ENCODE measurements at places on chromosomes 3 and 15.

DNA sequence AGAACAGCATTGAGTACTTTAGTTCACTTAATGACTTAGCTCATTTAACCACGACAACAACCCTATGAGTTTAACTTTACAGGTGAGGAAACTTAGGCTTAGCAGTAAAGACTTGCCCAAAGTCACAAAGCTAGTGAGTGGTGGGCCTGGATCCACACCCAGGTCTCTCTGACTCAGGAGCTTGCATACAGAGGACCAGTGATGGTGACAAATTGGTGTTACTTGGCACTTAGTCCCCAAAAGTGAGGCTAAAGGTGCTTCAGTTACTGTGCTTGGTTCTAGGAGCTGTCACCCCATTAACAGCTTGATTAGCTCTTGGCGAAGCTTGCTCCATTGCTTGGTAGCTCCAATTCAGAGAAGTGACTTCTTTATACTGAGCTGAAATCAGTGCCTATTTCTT lies 6.1 kb downstream of the CELF6 start:
- DNase-seq = no peak

DNA sequence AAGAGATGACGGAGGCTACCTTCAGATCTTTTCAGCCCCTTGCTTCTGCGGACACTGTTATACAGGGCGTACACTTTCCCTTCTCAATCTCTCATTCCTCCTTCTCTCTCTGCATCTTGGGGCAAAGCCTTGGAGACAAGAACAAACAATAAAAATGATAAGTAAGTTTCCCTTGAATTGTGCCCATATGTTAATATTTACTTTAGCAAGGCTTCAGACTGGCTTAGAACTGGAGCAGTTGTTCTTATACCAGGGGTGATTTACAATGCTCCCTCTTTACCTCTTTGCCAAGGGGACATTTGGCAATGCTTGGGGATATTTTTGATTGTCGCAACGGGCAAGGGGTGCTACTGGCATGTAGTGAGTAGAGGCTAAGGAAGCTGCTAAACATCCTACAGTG lies 29.4 kb downstream of the TIMMDC1 start:
- no peak for DNase-seq

DNA sequence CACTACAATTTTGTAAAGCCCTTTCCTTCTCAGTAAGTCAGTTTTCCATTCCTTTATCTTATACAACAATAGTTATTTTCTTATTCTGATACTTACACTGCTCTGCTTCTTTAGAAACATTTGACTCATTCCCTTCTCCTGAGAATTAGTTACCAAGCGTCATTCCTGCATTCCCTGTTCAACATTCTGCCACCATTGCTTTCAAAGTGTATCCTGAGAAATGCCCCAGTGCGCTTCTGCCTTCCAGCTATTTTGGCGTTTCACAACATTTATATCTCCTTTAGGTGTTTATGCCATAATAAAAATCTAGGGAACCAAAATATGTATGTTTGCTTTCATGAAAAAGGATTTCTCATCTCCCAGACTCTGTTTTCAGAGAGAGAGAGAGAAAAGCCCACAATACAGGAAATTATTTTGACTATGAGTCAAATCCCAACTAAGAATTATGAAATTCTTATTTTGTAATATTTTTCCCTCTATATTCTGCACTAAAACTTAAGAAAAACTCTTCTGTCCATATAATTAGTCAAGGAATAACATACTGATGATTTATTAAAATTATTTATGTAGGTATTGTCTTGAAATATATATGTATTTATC lies 118.2 kb upstream of the RAP2B start:
- no peak for DNase-seq

- DNase-seq = no peak
These were observed 55.9 kb upstream of the SYN2 start for GRCh38 chr3:11948331-11948730.

DNA sequence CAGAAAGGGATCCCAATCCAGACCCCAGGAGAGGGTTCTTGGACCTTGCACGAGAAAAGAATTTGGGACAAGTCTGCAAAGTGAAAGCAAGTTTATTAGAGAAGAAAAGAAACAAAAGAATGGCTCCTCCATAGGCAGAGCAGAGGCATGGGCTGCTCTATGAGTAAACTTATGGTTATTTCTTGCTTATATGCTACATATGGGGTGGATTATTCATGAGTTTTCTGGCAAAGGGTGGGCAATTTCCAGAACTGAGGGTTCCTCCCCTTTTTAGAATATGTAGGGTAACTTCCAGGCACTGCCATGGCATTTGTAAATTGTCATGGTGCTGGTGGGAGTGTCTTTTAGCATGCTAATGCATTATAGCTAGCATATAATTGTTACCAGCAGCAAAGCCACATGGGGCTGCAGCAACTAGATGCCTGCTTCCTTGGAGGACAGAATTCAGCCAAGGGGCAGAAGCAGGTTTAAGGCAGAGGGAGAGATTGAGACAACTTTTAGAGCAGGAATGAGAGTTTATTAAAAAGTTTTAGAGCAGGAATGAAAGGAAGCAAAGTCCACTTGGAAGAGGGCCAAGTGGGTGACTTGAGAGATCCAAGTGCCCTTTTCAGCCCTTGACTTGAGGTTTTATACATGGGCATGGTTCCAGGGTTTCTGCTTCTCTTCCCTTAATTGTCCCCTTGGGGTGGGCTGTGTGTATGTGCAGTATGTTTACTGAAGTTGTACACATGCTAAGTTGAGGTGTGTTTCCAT lies 41.3 kb downstream of the METTL6 start:
- no peak for DNase-seq

DNA sequence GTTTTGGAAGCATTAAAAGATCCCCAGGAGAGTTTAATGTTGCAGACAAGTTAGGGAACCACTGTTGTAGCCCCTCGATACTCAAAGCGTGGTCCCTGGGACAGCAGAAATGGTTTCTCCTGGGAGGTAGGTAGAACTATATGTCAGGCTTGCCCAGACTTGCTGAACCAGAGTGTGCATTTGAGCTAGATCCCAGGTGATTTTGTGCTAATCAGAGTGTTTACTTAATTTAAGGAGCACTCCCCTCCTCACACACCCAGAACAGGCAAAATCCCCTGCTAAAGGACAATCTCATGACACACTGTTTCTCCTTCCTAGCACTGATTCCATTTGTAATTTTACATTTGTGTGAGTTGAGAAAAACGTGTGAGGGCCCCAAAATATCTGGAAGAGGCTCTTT lies 24.3 kb downstream of the LMCD1 start:
- no peak for DNase-seq

DNA sequence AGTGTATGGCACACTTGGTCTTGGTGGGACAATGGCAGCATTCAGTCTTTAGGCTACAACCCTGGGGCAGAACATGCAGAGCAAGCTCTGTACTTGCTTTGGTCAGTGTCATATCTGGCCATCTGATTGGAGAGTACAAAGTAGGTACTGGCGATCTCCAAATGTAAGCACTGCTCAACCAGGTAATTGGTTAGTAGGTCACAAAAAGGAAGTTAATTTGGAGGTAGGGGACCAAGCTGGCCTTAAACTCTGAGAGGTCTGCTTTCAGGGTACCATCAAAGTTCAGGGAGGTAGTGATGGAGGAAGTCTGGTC lies 3.3 kb upstream of the ABHD5 start:
- DNase-seq = no peak

DNA sequence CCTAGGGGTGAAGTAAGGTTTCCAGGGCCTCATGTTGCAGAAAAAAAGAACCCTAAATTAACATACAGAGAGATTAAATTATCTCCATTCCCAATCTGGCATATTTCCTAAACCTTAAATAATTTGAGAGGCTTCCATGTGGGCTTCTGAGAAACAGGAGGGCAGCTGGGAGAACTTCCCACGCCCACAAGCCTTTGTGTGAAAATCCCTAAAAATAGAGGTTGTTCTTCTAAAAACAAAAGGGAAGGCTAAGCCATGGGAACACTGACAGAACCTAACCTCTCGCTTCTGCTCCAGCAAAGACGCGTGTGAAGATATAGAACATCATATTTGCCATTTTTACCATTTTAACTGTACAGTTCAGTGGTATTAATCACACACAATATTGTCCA lies 812 bp upstream of the SLC12A8 start:
- DNase-seq = no peak

DNA sequence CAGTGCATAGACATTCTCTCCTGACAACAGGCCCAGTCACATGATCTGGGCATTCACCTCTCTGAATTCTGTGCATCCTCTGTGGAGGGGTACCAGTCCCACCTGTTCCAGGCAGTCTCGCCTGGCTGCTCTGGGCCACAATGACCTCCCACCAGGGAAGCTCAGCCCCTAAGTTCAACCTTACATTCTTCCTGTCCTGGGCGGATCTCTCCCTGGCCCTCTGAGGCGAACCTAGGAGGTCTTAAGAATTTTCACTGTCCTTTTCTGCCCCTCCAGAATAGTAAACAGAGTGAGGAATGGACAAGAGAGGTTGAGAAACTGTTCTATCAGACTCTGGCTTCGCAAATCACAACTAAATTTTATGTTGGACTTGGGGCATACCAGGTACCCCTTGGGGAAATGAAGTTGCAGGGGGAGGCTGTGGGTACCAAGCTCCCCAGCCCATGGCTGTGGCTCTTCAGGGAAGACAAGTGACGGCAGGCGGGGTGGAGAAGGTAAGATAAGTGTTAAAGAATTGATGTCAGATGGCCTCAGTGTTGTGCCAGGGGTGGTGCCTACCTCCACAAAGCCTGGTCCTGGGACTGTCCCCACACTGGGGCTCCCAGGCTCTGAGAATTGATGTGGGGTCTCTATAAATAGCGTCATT lies 5.3 kb downstream of the SCN5A start:
- no peak for DNase-seq

GRCh38 chr3:187963003-187963676 lies 190.8 kb upstream of the LPP start:
- DNase-seq = no peak

- DNase-seq = peak; percentile 13
These were observed 70.1 kb upstream of the GUCA1C start for GRCh38 chr3:109023656-109024254.

DNA sequence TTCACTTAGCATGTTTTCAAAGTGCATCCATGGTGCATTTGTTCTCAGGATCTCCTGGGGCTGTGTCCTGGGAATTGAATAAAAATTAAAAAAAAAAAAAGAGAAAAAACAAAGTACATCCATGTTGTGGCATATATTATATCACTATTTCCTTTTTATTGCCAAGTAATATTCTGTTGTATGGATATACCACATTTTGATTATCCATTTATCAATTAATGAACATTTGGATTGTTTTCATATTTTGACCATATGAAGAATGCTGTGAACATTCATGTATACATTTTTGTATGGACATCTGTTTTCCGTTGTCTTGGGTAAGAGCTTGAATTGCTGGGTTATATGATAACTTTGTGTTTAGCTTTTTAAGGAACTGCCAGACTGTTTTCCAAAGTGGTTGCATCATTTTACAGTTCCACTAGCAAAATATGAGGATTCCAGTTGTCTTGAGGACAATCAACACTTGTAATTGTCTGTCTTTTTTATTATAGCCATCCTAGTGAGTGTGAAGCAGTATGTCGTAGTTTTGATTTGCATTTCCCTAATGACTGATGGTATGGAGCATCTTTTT lies 44.5 kb downstream of the CTDSPL2 start:
- no peak for DNase-seq

DNA sequence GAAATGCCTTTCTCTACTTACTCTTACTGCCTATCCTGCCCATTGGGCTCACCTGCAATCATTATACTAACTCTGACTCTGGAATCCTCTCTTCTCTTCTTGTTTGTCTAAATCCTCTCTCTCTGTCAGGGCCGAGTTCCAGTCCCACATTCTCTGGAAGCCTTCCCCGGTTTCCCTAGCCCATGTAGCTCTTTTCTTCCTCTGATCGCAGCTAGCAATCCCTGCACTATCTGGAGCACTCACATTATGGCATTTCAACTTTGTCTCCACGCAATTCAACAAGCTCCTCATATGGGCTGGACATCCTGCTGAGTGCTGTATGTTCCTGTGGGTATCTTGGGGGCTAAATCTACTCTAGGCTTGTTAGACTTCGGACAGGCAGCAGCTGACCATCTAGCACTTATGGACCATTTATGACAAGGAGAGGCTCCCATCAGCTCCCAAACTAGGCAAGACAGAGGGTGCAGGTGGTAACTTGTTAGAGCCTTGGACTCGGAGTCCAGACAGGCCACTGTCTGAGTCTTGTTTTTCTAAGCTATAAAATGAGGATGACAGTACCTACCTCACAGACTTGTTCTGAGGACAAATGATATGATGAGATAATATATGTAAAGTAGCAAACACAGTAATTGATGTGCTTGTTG lies 58.3 kb downstream of the EPHB3 start:
- no peak for DNase-seq
